ENCODE measurements at places on chromosomes 16 and 17.

GRCh38 chr17:49971848-49972485, 3.0 kb downstream of the DLX4 start:
- no peak for DNase-seq

DNA sequence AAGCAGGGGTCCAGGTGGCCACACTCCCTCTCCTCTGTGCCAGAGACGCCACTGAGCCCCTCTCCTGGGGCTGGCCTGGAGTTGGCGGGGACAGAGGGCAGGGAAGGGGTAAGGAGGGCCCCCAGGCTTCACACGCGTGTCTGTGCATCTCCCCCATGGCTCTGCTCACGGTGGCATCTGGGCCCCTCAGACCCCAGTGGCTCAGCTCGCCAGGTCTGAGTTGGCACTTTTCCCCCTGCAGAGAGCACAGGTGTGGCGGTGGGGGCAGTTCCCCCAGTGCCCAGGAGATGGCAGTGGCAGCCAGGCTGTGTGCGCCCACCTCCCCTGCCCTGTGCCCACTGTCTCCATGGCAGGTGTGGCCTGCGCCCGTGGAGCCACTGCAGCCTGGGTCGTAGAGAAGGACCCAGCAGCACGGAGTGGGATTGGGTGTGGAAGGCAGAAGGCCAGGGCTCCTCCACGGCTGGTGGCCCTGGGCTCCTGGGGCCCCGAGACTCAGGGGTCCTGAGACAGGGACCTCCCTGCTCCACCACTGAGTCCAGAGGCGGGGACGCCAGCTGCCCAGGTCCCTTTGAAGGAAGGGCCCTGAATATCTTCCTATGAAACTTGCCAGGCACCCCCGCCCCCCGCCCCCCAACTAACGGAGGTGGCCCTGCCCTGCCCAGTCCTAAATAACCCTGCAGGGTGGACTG, 4.3 kb upstream of the APRT start:
- DNase-seq = no peak

DNA sequence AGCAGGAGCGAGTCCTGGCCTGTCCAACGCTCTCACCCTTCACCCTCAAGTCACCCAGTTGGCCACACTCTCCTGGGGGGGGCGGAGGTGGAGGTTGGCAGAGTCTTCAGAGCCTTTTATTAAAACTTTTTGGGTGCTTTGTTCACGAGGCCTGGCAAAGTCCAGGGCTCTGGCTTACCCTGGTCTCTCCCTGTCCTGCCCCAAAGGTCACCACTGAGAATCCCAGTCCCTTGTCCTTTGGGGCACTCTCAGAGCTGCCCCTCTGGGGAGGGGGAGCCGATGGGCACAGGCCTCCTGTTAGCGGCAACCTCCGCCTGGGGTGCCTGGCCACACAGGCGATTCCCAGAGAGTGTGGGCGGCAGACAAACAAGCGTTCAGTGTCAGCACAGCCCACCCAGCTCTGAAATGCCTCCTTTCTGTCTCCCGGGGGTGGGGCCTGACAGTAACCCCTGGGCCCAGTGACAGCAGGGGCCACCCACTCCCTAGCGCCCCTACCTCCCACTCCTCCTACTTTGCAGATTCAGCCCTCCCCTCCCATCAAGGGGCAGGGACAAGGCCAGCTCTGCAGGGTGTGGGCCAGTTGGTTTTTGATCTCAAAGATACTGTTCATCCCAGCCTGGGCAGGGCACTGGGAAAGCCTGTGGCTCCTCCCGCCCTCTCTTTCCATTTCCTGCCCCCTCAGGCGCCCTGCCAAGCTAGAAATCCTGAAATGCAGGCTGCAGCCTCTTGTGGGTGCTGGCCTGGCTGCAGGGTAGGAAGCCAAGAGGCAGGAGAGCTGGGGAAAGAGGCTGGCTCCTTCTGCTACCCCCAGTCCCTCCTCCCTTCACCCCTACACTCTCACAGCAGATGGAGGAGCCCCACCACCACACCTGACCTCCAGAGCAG, 36.6 kb upstream of the EMP2 start:
- no peak for DNase-seq

DNA sequence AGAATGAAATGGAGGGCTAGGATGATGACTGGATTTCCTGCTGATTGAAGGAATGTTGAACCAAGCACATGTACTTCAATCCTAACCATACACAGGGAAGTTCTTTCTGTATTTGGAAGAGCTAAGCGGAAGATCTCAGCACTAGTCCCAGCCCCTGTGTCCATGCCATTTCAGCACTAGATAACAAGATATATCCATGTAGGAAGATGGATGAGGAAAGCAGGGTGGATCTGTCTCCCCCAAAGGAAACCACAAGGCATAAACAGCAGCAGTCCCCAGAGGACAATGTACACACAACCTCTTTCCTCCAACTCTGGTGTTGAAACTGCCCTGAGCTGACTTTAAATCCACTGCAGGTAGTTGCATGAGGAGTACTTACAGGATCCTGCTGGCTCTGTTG, 75.1 kb downstream of the GRIN2A start:
- DNase-seq = no peak

- no peak for DNase-seq
Measured at GRCh38 chr17:63647936-63648335, 25.7 kb downstream of the MAP3K3 start.

- DNase-seq = no peak
Measured at GRCh38 chr16:56477096-56477878, 25.9 kb downstream of the OGFOD1 start.

DNA sequence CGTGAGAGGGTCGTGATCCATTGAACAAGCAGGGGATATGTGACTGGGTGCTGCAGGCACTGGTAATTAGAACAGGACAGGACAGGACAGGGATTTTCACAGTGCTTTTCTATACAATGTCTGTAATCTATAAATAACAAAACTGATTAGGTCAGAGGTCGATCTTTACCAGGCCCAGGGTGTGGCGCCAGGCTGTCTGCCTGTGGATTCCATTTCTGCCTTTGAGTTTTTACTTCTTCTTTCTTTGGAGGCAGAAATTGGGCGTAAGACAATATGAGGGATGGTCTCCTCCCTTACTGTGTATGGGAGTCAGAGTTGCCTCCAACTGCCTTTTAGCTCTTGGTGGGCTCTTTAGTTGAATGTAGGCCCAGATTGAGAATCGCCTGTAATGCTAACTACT, 1.5 kb upstream of the ZNF764 start:
- DNase-seq = no peak

- no peak for DNase-seq
Measured at GRCh38 chr16:66959704-66960161, 1.3 kb upstream of the CES3 start.

- DNase-seq = no peak
Measured at GRCh38 chr16:76338472-76338871, 61.3 kb downstream of the CNTNAP4 start.

DNA sequence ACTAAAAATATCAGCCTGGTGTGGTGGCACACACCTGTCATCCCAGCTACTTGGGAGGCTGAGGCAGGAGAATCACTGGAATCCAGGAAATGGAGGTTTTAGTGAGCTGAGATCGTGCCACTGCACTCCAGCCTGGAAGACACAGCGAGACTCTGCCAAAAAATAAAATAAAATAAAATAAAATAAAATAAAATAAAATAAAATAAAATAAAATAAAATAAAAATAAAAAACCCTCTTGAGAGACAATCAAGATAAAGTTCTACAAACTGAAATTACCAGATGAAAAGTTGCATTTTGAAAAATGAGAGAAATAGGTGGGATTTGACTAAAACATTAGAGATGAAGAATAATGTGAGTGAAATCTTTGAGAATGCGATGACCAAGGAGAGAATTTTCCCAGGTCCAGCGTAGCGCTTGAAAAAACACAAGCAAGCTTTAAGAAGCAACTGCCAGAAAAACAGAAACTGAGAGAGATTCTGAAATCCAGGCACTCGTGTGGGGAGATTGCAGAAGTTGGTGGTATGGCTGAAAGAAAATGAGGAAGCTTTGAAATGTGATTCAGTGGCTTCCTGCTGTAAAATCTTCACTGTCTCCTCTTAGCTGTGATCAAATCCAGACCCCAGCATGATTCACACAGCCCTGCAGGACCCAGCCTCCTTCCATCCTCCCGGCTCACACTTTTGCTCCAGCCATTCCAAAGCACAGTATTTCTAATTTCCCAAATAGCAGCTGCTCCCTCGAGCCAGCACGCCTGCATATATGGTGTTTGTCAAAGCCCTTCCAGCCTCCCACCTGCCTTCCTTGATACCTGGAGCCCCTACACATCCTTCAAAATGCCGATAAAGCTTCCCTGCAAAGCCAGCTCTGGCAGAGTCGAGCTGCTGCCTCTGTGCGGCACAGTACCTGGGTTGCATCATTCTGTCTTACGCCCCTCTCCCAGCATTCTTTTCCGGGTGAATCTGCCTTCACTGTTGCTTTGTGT, 8.2 kb upstream of the CD300E start:
- DNase-seq = no peak

DNA sequence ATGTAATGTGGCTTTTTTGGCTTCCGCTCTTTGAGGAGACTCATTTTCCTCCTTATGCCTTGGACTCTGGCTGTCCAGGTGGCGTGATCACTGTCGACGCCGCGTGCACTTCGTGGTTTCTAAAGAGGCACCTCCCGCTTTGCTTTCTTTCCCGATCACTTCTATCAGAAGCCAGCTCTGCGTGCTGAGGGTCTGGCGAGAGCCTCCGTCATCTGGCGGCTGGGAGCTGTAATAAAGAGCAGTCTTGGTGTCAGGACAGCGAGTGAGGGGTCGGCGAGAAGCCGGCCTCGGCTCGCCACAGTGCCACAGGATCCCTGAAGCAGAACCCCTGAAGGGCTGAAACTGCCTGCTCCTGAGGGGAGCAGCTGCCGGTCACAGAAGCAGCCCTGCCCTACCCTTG, 7.4 kb downstream of the ZNF750 start:
- DNase-seq = no peak

GRCh38 chr16:12133729-12134128, 157.2 kb downstream of the SNX29 start:
- no peak for DNase-seq

DNA sequence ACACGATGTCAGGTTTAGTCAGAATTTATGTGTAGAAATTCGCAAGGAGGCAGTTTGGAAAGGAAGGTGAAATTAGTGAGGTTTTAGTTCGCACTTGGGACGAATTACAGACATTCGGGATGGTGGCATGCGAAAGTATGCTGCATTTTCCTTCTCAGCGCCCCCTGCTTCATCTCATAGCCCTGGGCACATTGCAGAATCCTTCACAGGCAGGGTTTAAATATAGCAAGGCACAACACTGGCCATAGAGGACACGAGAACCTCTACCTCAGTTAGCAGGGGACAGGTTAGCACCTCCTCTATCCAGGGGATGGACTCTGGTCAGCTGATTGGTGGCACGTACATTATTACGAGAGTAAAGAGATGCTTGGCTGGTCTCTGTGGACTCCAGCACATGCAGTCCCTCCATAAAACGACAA, 47.5 kb downstream of the MAP2K6 start:
- no peak for DNase-seq

DNA sequence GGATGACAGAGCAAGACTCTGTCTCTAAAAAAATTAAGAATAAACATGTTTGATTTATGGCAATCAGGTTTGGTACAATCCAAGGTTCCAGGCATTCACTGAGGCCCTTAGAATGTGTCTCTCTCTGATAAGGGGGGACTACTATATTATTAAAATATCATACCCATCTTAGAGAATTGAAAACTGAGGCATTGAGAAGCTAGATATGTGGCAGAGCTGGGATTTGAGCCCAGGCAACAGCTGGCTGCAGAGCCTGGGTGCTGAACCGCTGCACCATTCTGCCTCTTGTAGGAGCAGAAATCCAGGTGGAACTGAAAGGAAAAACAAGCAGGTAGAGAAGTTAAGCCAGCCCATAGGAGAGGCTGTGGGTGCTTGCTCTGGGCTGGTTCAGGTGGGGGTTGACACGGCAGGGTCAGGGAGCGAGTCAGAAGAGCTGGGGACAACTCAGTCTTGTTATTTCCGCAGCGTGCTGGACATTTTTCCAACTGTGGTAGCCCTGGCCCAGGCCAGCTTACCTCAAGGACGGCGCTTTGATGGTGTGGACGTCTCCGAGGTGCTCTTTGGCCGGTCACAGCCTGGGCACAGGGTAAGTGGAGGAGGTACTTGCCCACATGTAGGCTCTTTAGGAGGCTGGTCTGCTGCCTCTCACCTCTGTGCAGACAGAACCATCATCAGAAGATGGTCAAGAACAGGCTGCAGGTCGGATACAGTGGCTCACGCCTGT, 62.5 kb downstream of the WIPI1 start:
- no peak for DNase-seq

GRCh38 chr16:86458149-86458777, 52.1 kb upstream of the FOXF1 start:
- no peak for DNase-seq

GRCh38 chr16:31344712-31345111, 10.3 kb upstream of the ITGAX start:
- DNase-seq = no peak

- no peak for DNase-seq
Measured at GRCh38 chr16:52861614-52862022, 191.1 kb downstream of the CHD9NB start.

DNA sequence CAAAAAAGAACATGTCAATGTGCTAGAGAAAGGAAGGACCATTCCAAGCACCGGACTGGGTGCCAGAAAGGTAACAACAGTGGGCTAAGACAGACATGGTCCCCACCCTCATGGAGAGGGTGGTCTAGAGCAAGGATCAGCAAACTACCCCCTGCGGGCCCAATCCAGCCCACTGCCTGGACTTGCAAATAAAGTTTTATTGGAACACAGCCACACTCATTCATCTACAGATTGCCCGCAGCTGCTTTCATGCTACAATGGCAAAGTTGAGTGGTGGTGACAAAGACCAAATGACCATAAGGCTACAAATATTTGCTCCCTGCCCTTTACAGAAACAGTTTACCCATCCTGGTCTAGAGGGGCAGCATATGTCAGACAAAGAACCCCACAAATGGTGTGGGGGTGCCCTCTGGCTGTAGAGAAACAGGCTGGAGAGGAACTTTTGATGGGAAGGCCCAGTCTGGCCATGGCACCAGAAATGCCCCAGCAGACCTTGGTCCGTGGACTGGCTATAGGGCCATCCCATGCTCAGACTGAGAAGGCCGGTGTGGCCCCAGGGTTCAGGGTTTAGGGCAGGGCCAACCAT, 15.2 kb downstream of the CDH5 start:
- DNase-seq = no peak

GRCh38 chr17:19296786-19297778, 59.9 kb downstream of the EPN2 start:
- no peak for DNase-seq

GRCh38 chr17:10276436-10276835, 78.0 kb upstream of the GAS7 start:
- DNase-seq = no peak

GRCh38 chr16:28186752-28187151, 25.0 kb downstream of the XPO6 start:
- no peak for DNase-seq

DNA sequence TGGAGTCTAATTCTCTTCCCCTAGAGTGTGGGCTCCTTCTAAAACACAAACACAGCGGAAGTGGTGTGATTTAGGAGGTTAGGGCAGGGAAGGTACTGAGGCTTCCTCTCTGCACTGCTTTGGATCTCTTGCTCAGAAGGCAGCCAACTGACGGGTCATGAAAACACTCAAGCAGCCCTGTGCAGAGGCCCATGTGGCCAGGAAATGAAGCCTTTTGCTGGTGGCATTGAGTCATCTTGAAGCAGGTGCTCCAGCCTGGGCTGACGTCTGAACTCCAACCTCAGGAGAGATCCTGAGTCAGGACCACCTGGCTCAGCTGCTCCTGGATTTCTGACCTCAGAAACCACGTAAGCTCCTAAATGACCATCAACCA, 72.9 kb downstream of the MRM1 start:
- DNase-seq = no peak
